Adrenal gland (tissue), 19 donors: ENCODE measurements at places on chromosomes 12 and 14. TPM values are rescaled to one million over a fixed set of nuclear protein-coding genes. Genes with fewer than 3 reads are reported as not detected.

Gene MLEC
- total RNA-seq = 502 TPM

Gene STAC3
- total RNA-seq = 3.5 TPM

GRCh38 chr14:37903343-37904191 is 304.1 kb upstream of the SSTR1 start:
- H3K4me3 ChIP-seq = no peak overlapping the region
- DNase-seq = peak; percentile 13
- no peak overlapping the region for H3K27ac ChIP-seq
- H3K27me3 ChIP-seq = no peaks in the 10 kb centered on the region
- no peaks in the 10 kb centered on the region for H3K4me1 ChIP-seq
- no peaks in the 10 kb centered on the region for H3K36me3 ChIP-seq

- peaks cover 44% of the 10 kb centered on the region for H3K4me1 ChIP-seq
- peak; percentile 31 for DNase-seq
- H3K27me3 ChIP-seq = no peaks in the 10 kb centered on the region
- no peaks in the 10 kb centered on the region for H3K36me3 ChIP-seq
- H3K27ac ChIP-seq = peak overlapping the region; percentile 91
Measured at GRCh38 chr14:67515386-67516079, 17.6 kb upstream of the PLEKHH1 start.

- DNase-seq = no peak
- H3K27me3 ChIP-seq = no peaks in the 10 kb centered on the region
- no peak overlapping the region for H3K27ac ChIP-seq
Measured at GRCh38 chr14:77309131-77309530, 11.6 kb downstream of the POMT2 start.

GRCh38 chr12:22050078-22050477 is 4.1 kb downstream of the CMAS start:
- H3K4me1 ChIP-seq = peaks cover 29% of the 10 kb centered on the region
- H3K36me3 ChIP-seq = no peaks in the 10 kb centered on the region
- no peak for DNase-seq
- H3K4me3 ChIP-seq = no peak overlapping the region
- H3K27ac ChIP-seq = no peak overlapping the region
- no peaks in the 10 kb centered on the region for H3K27me3 ChIP-seq
